HS-27A (cell line): ENCODE measurements at places on chromosomes 2 and 18.

- DNase-seq: no peak
Measured at GRCh38 chr2:178882666-178883440, 75.6 kb upstream of the TTN start.

- no peak for DNase-seq
Measured at GRCh38 chr18:23922939-23923338, 91.6 kb upstream of the TTC39C start.

- no peak for DNase-seq
Measured at GRCh38 chr18:5370332-5370731, 74.8 kb upstream of the ZBTB14 start.

DNA sequence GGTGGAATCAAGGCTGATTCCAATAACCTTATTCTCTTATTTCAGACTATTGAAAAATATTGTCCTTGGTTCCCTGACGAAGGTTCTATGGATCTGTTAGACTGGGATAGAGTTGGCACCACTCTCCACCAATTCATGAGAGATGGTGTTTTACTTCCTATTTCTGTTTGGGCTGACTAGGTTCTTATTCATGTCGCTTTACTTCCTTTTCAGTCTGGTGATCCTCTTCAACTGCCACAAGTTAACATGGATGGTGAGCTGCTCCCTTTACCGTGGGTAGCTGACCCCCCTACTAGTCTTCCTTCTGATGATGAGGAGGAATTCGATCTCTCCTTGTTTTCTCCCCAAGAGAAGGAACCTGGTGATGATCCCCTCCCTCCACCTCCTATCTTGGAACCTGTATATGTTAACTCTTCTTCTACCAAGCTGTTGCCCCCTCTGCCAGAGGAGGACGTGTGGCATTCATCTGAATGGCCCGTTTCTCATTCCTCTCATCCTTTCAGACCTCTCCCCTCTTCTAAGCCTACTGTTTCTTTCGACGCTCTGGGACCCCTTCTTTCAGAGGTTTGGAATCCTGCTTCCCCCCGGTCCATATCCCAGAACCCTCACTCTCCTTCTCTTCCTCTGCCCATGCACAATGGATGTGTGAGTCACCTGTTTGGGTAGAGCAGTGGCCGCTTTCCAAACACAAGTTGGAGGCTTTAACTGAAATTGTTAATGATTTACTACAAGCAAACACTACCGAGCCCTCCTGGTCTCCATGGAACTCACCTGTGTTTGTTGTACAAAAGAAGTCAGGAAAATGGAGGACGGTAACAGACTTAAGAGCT lies 13.5 kb upstream of the CNOT11 start:
- DNase-seq: no peak

GRCh38 chr2:101546376-101547058 lies 71.6 kb upstream of the RFX8 start:
- no peak for DNase-seq

GRCh38 chr2:203637471-203638167 lies 68.8 kb upstream of the CD28 start:
- DNase-seq: no peak

GRCh38 chr2:218028189-218028495 lies 25.3 kb upstream of the TNS1 start:
- DNase-seq: no peak

DNA sequence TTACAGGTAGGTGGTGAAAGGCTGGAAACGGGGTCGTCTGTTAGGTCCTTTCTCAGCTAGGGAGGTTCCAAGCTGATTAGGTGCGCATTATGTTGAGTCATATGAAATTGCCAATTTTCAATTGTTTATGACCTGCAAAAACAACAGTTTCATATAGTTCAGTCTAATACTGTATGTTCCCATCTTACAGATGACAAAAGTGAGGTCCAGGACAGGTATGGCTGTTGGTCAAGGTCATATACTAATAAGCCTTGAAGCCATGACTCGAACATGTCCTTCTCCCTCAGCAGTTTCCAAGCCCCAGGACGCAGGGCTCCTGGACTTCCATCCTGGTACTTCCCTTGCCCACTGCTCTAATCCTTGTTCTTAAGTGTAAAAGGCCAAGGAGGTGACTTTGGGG lies 81.7 kb upstream of the MCFD2 start:
- DNase-seq: no peak

- no peak for DNase-seq
Measured at GRCh38 chr2:181441670-181442069, 15.5 kb upstream of the ITGA4 start.

DNA sequence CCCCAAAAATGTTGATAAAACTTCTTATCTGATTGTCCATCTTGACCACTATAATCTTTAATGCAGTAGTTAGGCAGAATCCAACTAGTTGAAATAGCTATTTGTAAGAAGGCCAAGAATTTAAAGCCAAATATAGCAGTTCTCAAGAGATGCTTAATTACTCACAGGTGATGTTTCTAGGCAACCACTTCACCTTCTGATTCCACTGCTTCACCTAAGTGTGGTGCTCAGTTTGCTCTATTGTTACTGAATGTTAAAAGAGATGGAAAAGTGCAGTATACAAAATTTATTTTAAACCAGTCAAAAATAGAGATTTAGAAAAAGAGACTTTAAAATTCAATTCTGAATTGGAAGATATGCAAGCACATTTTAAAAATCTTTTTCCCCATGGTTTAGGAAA lies 539.4 kb downstream of the ZNF804A start:
- DNase-seq: no peak

GRCh38 chr2:186972281-186972970 lies 123.5 kb upstream of the ZSWIM2 start:
- no peak for DNase-seq

DNA sequence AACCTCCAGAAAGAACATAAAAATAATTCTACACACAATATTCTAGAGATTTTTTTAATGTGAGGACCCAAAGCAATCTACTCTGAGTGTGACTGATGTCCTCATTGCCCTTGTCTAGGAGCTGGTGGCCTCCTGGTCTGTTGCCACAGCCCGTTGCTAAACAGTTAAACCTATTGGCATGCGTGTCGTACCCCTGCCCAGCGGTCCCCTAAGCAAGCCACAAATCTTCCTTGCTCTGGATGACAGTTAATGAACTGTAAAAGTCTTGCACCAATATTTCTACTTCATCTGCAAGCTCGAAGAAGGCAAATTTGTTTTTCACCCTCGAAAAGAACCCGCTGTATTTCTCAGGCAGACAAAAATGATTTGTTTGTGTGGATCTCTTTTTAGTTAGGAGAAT lies 489.1 kb upstream of the MEX3C start:
- no peak for DNase-seq

DNA sequence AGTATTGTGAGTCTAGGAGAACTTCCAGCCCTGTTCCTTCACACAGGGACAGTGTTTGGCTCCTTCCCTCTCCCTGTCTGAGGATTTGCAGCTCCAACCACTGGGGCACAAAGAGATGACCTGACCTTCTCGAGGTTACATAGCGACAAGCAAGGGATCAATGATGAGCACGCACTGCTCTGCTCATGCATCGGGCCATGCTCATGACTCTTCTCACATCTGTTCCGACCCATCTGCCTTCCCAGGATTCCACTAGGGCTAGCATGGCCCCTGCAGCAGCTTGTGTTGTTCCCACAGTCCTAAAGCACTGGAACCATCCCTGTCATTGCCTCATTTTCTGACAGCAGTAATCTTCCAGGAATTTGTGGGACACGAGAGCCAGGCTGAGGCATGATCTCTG lies 78.8 kb upstream of the ARHGAP28 start:
- no peak for DNase-seq

GRCh38 chr2:96642564-96643360 lies at the start of gene FER1L5:
FER1L5 (plus strand) TSS chr2:96642764; CDS start chr2:96642837, 73 bp downstream.
- no peak for DNase-seq

GRCh38 chr18:22466608-22467395 lies 49.1 kb upstream of the CTAGE1 start:
- peak; percentile 84 for DNase-seq

DNA sequence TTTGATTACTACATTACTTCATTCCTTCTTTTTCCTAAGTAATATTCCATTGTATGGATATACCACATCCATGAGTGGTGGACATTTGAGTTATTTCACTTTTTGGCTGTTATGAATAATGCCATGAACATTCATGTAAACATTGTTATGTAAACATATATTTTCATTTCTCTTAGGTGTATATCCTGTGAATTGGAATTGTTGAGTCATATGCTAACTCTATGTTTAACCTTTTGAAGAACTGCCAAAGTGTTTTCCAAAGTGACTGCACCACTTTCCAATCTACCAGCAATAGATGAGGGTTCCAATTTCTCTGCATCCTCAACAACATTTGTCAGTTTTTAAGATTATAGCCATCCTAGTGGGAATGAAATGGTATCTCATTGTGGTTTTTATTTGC lies 42.7 kb upstream of the CXXC1 start:
- DNase-seq: no peak

- DNase-seq: no peak
Measured at GRCh38 chr2:182319556-182320505, 107.0 kb downstream of the PDE1A start.

GRCh38 chr2:15795426-15795825 lies 144.9 kb upstream of the MYCN start:
- DNase-seq: no peak

DNA sequence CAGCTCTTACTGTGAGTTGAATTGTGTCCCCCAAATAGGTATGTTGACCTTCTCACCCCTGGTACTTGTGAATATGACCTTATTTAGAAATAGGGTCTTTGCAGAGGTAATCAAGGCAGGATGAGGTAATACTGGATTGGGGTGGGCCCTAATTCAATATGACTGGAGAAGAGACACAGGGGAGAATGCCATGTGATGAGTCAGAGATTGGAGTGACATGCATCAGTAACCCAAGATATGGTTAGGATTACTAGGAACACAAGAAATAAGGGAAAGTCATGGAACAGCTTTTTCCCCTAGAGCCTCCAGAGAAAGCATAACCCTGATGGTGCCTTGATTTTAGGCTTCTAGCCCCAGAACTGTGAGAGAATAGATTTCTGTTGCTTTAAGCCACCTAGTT lies 37.0 kb upstream of the ATP5MC3 start:
- no peak for DNase-seq

- DNase-seq: no peak
Measured at GRCh38 chr18:23073996-23074606, 61.2 kb upstream of the CABLES1 start.

- peak; percentile 3 for DNase-seq
Measured at GRCh38 chr2:219803294-219803693, 175.9 kb downstream of the SLC4A3 start.

- no peak for DNase-seq
Measured at GRCh38 chr2:109254174-109254904, 125.3 kb downstream of the SH3RF3 start.

- no peak for DNase-seq
Measured at GRCh38 chr2:160477032-160477431, 16.6 kb downstream of the RBMS1 start.

DNA sequence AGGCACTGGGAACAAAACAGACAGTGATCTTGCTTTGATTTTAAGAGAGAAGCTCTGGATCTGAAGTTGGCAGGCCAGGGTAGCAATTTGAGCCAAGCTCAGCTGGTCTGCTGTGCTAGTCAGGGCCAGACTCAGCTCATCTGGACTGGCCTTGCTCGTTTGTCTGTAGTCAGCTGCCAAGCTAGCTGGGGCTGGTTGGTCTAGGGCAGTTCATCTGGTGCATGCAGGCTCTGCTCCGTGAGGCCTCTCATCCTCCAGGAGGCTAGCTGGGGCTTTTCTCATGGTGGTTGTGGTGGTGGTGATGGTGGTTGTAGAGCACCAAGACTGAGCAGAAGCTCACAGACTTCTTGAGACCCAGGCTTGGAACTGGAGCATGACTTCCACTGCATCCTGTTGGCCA lies 10.3 kb downstream of the FBLN7 start:
- no peak for DNase-seq

- DNase-seq: peak; percentile 0
Measured at GRCh38 chr2:242031481-242032019, 162.0 kb downstream of the RTP5 start.

DNA sequence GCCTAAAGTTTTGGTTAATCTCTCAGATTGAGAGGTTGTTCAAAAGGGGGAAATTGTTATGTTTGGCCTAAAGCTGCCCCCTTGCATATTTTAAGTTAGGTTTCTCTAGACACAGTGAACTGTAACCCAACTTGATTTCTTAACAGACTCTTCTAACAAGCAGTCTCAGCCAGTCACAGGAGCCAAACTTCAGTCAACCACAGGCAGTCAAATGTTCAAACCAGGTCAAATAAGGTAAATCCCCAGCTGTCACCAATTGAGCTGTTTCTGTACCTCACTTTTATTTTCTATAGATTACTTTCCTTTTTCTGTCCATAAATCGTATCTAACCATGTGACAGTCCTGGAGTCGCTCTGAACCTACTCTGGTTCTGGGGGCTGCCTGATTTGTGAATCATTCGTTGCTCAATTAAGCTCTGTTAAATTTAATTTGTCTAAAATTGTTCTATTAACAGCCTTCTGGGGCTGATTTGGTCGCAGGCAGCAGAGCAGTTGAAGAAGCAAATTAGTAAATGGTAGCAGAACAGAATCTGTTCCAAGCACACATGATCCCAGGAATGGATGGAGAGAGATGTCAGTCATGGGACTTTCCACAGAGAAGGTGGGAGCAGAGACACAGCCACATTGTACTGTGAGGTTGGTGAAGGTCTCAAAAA lies 16.4 kb upstream of the NFU1 start:
- DNase-seq: no peak

- DNase-seq: no peak
Measured at GRCh38 chr18:76258209-76258608, 236.8 kb downstream of the ZNF516 start.

DNA sequence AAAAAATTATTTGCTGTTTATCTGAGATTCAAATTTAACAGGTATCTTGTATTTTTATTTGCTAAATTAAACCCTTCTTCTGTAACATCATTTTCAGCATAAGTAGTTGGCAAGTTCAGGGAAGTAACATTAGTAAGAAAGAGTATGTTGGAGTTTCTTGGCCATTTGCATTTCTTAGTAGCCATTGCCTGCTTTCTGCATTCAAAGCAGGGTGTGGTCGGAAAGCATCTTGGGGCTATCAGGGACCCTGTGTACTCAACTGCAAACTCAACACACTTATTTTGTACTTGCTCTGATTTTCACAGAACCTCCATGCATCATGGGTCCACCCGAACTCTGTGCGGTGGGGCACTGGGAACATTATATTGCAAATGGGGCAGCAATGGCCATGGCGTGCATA lies 30.4 kb upstream of the REV1 start:
- no peak for DNase-seq

- no peak for DNase-seq
Measured at GRCh38 chr18:56393870-56394269, 244.5 kb downstream of the TXNL1 start.

- no peak for DNase-seq
Measured at GRCh38 chr2:125559186-125559585, 1096.8 kb upstream of the GYPC start.

- no peak for DNase-seq
Measured at GRCh38 chr2:40642237-40642636, 190.3 kb upstream of the SLC8A1 start.

- DNase-seq: no peak
Measured at GRCh38 chr2:109322111-109322510, 193.1 kb downstream of the SH3RF3 start.

- DNase-seq: no peak
Measured at GRCh38 chr2:62550461-62550860, 44.5 kb upstream of the TMEM17 start.

GRCh38 chr2:73281244-73281643 lies 3.0 kb downstream of the FBXO41 start:
- no peak for DNase-seq

- no peak for DNase-seq
Measured at GRCh38 chr2:127859712-127860085, 1.7 kb upstream of the POLR2D start.

GRCh38 chr2:96511851-96512250 lies 6.7 kb upstream of the NEURL3 start:
- no peak for DNase-seq

GRCh38 chr2:42770288-42771131 lies 6.6 kb upstream of the OXER1 start:
- DNase-seq: peak; percentile 20

GRCh38 chr2:165687426-165688002 lies 106.5 kb downstream of the GALNT3 start:
- DNase-seq: no peak
